ENCODE measurements at places on chromosomes 16 and 17.

DNA sequence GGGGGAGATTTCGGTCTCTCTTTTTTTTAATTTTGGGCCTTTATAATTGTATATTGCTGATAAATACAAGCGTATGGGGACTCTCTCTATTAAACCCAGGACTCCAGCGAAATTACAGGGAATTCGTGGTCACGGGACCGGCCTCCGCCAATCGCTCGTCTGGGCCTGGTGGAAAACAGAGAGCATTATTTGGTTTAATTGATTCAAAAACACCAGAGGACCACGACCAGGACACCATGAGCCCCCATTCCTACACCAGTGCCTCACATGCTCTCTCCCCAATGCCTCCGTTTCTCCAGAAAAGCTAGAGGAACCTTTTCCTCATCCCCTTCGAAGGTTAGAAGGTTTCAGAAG, at the start of gene HOXB2:
Gene HOXB2 (minus strand): TSS at position 88 of the 354 bp plus-strand sequence. CDS start 198 bp downstream, outside the sequence.
- DNase-seq, result no peak

DNA sequence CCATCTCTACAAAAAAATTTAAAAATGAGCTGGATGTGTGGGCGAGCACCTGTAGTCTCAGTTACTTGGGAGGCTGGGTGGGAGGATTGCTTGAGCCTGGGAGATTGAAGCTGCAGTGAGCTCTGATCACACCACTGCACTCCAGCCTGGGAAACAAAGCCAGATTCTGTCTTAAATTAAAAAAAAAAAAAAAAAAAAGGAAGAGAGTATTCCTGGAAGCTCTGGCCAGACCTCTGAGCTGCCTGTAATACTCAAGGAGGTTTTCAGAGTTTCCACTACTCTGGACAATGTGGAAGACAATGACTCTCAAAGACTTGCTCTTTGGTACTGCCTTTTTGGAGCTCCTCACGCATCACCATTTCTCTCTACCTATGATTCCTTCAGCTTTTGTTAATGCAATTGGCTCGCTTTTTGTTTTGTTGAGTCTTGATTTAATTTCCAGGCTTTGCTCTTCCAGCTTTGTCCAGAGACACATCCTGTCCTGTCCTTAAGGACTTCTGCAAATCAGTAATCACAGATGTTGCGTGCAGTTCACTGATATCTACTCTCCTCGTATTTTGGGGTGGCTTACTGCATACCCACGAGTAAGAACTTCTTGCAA, 10.8 kb downstream of the CHD9 start:
- no peak for DNase-seq

GRCh38 chr16:55125818-55126385, 195.2 kb downstream of the IRX5 start:
- no peak for DNase-seq

DNA sequence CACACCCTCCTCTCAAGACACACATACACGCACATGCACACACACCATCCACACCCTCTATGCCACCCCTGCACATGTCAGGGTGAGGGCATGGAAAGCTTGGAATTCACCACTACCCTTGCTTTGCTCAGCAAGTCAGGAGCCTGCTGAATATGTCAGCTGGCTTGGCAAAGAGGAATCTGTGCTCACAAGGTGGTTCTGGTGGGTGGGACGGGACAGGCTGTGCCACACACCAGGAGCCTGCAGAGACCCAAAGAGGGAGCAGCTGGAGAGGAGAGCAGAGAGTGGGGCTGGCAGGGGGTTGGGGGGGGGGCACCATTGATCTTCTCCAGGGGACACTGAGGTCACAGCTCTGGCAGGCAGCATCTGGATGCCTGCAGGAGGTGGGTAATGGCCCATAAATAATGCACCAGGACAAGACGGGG, 48.7 kb upstream of the NDRG4 start:
- no peak for DNase-seq

DNA sequence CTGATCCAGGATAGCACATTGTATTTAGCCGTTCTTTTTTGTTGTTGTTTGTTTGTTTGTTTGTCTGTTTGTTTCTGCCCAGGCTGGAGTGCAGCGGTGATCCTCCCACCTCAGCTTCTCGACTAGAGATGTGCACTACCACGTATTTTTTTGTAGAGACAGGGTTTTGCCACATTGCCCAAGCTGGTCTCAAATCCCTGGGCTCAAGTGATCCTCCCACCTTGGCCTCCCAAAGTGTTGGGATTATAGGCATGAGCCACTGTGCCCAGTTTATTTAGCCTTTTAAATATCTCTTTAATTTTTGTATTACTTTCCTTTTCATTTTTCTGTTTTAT, 9.2 kb upstream of the NLRC5 start:
- no peak for DNase-seq

- no peak for DNase-seq
Measured at GRCh38 chr17:78797691-78798585, 15.9 kb upstream of the CYTH1 start.

- DNase-seq, result no peak
Measured at GRCh38 chr17:50027881-50028735, 27.8 kb upstream of the ITGA3 start.

DNA sequence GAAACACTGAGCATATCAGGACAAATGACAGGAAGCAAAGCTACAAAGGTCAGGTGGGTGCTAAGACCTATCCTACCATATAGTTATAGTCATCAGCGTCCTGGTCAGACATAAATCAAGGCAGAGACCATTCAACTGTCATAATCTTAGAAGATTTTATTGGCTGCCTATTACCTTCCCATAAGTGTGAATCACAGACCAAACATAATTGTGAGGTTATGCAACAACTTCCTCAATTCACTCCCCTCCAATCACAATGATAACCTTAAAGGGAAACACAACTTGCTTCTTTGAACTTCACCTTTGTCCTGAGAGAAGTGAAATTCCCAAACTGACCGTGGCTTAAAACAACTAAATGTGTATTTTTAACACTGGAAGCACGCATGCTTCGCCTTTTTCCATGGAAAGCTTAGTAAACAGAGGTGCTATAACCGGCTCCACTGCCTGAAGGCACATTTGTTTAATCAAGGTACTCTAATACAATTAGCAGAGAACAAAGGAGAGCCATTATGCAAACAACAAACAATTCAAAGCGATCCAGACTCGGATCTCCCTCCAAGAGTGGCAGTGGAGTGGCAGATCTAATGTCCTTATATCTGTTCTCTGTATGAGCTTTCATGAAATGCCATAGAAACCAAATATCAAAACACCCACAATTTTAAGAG, 84.9 kb downstream of the TMEM114 start:
- DNase-seq, result no peak

DNA sequence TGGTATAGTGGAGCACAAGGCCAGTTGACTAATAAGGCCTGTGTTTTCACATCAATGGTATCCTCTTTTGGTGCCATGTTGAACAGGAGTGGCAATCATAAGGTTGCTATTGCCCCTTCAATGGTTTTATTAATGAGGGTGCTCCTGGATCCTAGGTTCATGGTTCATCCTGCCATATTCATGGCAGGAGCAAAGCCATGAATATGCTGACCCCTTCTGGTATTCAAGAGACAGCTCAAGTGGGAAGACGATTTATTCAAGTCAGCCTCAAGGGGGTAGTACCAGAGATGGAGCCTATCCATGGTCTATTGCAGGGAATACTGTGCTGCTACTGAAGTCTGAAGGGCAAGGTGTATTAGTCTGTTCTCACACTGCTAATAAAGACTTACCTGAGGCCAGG, 2.6 kb downstream of the ABCA9 start:
- no peak for DNase-seq

DNA sequence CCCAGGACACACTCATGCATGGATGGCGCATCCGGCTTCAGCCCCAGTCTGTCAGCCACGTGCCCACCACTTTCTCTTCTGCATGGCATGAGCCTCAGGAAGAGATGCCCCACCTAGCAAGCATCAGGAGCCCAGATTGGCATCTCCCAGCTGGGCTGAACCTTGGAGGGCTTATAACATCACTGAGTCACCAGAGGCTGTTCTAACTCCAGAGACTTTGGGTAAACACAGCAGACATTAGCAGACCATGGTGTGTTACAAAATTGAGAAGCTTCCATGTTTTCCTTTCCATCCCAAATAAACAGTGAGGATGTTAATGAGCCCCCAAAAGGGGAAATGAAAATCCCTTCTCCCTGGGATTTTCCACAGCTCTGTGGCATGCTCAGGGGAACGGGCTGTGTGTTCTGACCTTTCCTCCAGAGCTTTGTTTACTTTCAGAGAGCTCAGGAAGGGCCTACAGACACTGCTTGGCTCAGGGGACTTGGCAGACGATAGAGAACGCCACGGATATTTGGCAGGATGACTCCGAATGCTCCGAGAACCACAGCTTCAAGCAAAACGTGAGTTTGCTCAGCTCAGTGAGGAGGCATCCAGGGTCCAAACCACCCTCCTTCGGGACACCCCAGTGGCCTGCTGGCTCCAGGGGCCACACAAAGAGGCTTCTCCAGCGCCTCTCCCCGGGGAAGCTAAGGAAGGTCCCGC, 16.5 kb downstream of the GLP2R start:
- DNase-seq, result no peak

- no peak for DNase-seq
Measured at GRCh38 chr16:88759245-88759975, 25.6 kb downstream of the PIEZO1 start.

GRCh38 chr17:75544250-75544649, 18.8 kb downstream of the LLGL2 start:
- DNase-seq, result no peak

- DNase-seq, result no peak
Measured at GRCh38 chr17:27496005-27496404, 39.8 kb downstream of the KSR1 start.

- no peak for DNase-seq
Measured at GRCh38 chr17:16927641-16928321, 44.1 kb downstream of the TNFRSF13B start.

GRCh38 chr16:79997257-79997656, 396.7 kb upstream of the MAF start:
- DNase-seq, result no peak

DNA sequence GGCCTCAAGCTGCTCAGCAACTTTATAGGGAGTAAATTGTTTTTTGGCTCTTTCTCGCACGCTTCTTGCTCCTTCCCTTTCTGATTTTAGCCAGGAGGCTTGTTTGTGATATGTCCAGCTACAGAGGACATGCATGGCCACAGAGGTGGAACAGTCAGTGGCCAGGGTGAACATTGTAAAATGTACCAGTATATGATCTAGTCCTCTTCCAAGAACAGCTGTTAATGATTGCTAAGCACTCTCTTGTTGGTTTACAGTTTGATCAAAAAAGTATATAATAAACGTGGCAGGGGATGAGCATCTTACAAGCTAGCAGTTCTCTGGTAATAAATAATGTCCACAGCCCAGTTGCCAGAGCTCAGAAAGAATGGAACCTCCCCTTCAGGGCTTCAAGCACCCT, 461.7 kb upstream of the DYNLRB2 start:
- no peak for DNase-seq

DNA sequence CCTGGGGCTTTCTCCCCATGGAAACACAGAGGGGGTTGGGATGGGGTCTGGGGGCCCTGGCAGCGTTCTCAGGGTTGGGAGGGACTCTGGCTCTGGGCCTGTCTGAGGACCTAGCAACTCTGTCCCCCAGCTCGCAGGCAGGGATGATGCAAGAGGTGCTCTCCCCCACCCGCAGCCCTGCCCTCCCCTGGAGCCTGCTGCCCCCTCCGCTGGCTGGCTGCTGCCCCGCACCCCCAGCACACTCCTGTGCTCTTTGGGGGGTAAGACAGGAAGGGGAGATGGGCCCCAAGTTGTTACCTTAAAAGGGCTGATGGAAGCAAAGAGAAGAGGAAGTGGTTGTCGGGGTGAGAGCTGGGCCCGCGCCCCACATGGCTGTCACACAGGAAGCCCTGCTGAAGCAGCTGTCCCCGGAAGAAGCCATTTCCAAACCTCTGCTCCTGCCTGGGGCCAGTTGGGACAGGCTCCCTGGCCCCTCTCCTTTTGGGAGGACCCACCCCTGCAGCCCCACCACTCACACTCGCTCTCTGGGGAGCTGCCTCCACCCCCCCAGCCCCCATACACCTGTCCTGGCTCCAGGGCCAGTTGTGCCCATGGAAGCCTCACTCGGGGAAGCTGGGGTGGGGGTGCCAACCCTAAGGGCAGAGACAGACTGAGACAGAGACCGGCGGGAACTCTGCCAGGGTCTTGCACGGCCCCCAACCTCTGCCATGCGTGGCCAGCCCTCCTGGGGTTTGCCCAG, 2.5 kb downstream of the CORO1A start:
- peak; percentile 60 for DNase-seq

DNA sequence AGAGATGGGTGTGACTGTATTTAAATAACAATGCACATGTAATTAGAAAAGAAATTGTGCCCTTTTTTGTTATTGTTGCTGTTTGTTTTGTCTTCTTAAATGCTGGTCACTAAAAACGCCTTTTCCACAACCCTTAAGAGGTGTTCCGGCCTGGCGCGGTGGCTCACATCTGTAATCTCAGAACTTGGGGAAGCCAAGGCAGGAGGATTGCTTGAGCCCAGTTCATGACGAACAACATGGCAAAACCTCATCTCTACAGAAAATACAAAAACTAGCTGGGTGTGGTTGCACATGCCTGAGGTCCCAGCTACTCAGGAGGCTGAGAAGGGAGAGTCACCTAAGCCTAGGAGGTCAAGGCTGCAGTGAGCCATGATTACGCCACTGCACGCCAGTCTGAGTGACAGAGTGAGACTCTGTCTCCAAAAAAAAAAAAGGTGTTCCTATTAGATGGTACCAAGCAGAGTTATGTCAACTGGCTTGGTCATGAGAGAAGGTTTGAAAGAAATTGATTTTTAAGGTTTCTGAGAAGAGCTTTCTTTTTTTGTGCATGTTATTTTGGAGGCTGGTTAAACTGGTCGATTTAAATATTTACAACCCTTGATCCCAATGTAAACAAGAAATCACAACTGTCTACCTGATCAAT, 23.5 kb upstream of the RFFL start:
- DNase-seq, result no peak

DNA sequence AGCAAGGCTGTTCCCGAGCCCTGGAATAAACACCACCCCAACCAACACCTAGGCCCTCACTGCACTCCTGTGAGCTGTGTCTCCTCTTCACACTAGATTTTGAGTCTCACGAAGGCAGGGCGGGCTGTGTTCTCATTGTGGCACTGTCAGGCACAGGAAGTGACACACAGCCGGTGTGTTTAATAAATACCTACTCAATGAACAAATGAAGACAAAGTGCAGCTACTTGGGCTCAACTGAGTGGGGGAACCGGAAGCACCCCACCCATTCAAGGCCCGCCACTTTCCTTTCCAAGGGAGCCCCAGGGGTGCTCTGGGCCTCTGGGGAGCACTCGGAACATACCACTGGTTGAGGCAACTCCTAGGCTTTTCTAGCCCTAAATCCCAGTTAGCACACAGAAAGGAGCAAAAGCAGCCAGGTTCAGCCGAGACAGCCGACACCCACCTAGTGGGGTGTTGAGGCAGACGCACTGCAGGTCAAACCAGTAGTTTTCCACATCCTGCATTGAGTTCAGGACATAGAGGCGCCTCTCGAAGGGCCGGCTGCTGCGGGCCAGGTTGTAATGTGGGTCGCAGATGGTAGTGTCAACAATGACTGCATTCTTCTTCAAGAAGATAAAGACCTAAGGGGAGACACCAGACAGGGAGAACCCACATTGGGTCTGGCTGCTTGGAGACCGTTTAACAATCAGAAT, 57.7 kb downstream of the GTF3C1 start:
- no peak for DNase-seq

GRCh38 chr16:56775162-56775561, 45.2 kb downstream of the NUP93 start:
- no peak for DNase-seq

All from activated B cell treated with CpG ODN at 0.5 μM for 24 hours (primary cell).